Vagina (tissue), 2 donors: ENCODE measurements at places on chromosomes 4 and X.

DNA sequence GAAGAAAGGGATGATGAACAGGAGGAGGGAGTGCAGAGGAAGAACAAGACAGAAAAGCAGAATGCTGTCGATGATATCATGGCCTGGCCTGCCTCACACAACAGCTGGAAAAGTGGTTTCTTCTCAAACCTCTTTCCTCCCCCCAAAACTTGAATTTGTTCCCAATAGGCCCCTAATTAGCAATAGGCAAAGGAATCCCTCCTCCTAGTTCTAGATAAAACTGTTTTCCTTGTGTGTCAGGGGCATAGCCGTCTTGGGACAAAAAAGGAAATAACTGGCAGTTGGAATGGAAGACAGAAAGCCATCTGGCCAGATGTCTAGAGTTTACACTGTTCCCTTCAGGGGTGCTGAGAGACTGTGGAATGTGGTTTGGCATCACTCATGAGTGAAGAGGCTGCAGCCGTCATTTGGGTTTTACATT is 177.8 kb upstream of the C1QTNF7 start:
- DNase-seq: no peak

DNA sequence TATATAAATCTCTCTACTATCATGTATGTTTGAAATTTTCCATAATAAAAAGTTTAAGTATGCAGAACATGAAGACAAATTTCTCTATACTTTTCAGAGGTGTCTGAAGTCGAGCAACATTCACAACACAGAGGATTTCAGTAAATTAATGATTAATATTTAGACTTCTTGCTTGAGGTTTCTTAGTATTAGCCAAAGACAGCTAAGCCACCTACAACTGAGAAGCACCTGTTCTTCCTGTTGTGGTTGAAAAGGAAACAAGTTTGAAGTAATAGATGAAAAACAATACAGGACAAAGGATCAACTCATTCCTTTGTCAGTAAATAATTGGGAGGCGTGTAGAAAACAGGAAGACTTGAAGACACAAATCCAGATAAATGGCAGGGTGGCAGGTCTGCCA is 21.1 kb downstream of the SCML1 start:
- no peak for DNase-seq

DNA sequence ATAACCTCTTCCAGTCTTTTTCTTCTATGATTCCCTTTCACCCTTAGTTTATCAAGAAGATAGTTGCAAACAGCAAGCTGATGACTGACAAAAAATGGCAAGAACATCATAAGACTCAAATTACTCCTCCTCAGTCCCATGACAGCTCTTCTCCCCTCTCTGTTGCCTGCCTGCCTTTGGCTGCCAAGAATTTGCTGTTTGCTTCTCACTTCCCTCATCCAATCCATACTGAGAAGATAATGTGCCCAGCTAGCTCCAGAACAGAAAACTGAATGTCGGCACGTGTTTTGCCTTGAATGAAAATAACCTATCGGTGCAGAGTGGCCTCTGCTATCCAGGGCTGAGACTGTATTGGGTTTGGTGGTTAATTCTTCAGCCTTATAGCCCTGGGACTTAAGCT is 192.1 kb downstream of the PPARGC1A start:
- no peak for DNase-seq

DNA sequence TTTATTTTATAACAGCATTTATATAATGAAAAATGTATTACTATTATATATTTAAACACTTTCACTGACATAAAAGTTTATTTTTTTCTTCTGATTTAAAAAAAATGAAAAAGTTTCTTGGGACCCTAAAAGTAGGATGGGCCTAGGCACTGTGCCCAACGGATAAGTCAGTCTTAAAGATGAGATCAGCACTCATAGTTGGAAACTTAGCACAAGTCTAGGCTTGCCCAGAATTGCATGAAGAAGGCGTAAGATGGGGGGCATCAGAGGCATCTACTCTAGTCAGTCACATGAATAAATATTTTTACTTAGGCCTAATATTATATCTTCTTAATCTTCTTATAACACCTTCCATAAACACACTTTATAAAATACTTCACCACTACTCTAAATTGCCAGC is 306.7 kb upstream of the GRID2 start:
- no peak for DNase-seq

GRCh38 chrX:119503484-119503861 is 35.2 kb downstream of the SLC25A5 start:
- DNase-seq: no peak

GRCh38 chr4:16386711-16387320 is 160.5 kb upstream of the TAPT1 start:
- no peak for DNase-seq

DNA sequence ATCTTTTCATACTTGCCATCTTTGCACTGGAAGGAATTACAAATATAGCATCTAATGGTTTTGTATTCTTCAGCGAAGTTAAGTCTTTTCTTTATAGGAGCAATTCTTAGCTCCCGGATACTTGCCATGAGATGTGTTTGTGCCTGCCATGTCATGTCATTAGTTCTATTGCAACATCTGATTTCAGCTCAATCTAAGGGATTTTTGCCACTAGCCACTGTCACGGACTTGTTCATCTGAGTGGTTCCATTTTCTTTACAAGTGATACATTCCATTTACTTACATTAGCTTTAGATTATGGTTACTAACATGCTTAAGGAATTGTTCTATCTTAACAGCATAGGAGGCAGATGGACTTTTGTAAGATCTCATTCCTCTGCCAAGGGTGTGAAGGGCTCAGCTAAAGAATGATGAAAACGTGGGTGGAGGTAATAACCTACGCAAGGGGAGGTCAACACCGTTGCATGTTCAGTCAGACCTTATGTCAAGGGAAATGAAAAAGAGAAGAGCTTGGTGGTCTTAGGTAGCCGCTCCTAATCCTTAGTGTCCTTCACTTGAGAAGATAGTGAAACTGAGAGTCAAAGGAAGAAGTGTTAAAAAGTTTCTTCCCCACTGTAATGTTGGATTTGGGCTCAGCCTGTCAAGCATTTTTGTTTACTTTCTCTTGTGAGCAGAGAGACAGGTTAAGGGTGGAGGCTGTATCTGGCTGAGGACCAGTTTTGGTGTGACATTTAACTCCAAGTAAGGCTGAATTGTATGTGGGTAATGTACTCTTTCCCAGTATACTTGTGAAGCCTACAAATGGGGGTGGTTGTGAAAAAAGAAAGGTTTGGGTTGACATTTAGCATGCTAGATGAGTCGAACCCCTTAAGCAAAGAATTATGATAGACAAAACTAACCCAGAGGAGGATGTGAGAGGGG is 3.6 kb upstream of the KLHL2 start:
- DNase-seq: no peak

- DNase-seq: no peak
Measured at GRCh38 chr4:138217567-138217966, 24.6 kb downstream of the SLC7A11 start.

- DNase-seq: no peak
Measured at GRCh38 chrX:80578517-80579105, 158.4 kb downstream of the TENT5D start.

GRCh38 chr4:183504930-183505610 is at the start of gene ING2:
Gene ING2 (plus strand): TSS chr4:183505058. CDS start chr4:183505196, 138 bp downstream.
- peak; percentile 89 for DNase-seq

- no peak for DNase-seq
Measured at GRCh38 chrX:153626863-153627674, 19.9 kb upstream of the DUSP9 start.

DNA sequence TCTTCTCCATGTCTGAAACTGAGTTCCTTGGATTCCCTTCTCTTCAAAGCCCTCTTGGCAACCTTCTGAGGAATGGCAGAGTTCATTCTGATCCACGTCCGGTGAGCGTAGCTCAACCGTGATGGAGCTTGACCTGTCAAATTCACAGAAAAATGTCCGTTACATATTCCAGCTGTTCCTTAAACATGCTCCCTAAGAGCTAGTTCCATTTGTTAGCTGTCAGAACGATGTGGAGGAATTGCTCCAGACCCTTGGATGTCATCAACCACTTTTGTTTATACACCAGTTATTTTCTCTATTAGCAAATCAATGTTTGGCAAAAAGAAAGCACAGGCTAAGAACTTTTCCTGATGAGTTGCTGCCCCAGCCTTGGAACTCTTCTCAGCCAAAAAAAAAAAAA is 50.1 kb downstream of the NHS start:
- no peak for DNase-seq
